ENCODE measurements at places on chromosomes 2 and 18.

DNA sequence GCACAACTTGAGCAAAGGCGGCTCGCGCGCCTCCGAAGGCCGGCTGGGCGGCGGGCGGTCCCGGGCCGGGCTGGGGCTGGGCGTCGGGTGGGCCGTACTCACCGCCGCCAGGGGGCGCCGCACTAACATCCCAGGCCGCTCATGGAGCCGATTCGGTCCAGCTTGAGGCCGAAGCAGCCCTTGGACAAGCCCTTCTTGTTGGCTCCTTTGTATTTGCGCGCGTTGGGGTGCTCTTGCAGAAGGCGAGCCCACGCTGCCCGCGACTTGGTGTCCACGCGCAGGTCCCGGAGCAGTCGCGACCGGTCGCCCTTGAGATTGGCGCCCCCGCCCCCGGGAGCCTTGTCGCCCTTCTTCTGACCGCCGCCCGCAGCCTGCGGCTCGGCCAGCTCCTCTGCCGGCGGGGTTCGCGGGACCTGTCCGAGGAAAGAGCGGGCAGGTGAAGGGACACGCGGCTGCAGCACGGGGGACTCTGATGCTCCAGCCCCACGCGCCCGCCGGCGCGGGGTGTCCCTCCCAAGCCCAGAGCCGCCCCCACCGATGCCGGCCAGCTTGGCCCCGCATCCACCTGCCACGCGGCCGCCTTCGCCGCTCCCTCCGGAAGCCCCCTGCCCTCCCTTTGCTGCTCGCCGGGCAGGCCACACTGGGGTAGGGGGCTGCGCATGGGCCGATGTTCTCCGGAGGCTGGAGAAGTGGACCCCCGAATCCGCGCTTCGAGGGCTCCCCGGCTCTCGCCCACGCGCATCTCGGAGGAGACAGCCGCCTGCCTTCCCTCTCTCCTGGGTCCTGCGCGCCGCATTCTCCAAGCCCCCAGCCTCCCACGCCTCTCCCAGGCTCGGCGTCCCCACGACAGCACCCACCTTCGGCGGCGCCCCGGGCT, 655 bp downstream of the NPPC start:
- DNase-seq = peak; percentile 83

DNA sequence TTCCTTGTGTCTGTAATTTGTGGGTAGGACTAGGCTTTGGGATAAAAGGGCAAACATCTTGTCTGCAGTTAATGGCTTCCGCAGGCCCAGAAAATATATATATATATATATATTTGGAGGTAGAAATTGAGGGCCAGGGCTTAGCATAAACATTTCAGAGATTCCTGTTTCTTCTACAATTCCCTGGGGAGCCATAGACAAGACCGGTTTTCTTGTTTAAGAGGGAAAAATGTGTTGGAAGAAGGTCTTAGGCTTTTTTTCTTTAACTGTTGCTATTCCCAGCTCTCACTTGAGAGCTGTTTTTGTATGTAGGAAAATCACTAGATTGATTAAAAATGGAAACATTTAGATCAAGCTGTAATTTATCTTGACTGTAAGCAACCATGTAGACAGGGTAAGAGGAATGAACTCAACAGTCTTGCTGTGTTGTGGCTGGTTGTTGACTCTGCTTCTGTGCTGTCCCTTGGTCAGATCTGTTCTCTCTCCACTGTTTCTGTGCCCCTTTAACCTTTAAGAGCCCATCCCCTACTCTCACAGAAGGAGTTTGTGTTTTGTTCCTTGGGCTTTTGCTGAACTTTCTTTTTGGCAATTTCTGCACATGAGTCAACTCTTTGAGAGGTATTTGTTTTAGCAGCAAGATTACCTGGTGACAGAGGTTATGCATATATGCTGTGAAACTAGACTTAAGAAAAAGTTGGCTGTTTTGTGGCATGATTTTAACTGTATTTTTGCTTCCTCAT, 58.3 kb downstream of the EFEMP1 start:
- DNase-seq = no peak

GRCh38 chr2:84944295-84944909, 26.6 kb upstream of the KCMF1 start:
- DNase-seq = no peak

DNA sequence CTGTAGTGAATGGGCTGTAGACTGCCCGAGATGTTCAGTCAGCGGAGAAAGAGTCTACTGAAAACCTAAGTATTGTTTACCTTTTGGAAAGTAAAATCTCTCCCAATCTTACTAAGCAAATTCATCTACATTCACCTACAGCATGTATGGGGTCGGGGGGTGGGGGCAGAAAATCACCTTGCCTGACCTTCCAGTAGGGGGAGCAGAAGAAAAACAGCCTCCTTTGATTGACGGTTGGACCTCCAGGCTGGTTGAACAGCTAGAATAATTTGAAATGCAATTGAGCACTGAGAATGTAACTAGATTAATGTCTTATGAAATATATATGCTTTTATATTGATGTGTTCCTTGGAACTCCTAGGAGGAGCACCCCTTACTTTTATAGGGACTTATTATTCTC, 10.0 kb downstream of the LRATD1 start:
- DNase-seq = no peak

DNA sequence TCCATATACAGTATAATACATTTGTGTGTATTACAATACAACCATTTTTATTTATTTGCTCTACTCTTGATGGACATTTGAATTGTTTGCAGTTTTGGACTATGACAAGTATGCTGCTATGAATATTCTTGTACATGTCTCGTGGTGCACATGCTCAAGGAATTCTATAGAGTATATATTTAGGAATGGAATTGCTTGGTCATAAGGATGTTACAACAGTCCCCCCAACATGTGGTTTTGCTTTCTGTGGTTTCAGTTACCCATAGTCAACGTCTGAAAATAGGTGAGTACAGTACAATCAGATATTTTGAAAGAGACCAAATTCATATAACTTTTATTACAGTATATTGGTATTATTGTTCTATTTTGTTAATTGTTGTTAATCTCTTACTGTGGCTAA, 24.1 kb upstream of the PLEKHM3 start:
- DNase-seq = no peak

All from transverse colon (tissue), 4 donors.